ENCODE measurements at places on chromosomes 5 and 9.

DNA sequence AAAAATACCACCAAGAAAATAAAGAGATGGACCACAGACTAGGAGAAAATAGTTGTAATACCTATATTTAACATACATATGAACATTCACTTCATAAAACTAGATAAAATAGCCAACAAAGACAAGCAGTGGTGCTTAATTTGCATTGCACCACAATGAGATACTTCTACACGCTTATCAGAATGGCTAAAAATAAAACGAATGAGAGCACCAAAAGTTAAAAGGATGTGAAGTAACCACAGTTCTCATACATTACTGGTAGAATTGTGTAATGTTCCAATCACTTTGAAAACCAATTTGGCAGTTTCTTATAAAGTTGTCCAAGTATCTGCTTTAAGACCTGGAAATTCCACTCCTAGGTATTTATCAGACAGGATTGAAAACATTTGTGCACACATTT, 198.9 kb upstream of the SGCD start:
- DNase-seq, result no peak

GRCh38 chr9:38141746-38142591, 72.9 kb upstream of the SHB start:
- no peak for DNase-seq

GRCh38 chr5:154092356-154093141, 53.8 kb downstream of the MFAP3 start:
- no peak for DNase-seq

- DNase-seq, result no peak
Measured at GRCh38 chr5:30104872-30105596, 1088.5 kb upstream of the CDH6 start.

- DNase-seq, result no peak
Measured at GRCh38 chr5:173327084-173327947, 898 bp downstream of the STC2 start.

DNA sequence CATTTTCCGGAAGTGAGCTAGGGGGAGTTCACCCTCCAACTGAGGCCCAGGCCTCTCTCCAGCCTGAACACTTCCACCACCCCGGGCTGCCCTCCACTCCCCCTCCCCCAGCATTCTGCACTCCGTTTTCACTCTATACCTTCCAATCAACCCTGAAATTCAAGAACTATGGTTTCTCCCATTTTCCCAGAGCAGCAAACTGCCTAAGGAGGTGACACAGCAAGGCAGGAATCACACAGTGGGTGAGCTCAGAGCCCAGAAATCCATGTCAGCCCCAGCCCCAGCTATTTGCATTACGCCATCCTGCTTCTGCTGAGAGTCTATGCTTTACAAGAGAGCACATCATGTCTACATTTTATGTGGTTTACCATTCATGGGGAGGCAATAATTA, 11.9 kb downstream of the MSX2 start:
- no peak for DNase-seq

- DNase-seq, result no peak
Measured at GRCh38 chr5:61523073-61523472, 191.0 kb downstream of the ZSWIM6 start.

DNA sequence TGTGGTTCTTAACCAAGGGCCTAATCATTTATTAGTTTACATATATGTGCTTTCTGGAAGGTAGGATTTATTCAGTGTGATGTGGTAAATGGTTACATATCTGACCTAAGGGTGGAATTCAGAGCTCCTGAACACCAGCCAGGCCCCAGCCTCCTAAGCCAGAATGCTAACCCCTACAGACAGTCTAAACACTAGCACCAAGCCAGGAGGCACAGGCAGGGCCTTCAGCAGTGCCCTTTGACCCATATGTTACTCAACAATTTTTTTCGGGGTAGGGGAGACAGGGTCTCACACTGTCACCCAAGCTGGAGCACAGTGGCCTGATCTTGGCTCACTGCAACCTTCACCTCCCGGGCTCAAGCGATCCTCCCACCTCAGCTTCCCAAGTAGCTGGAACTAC, 40.3 kb downstream of the PRKACG start:
- DNase-seq, result no peak

GRCh38 chr9:34559624-34560455, 29.7 kb downstream of the CNTFR start:
- DNase-seq, result no peak

DNA sequence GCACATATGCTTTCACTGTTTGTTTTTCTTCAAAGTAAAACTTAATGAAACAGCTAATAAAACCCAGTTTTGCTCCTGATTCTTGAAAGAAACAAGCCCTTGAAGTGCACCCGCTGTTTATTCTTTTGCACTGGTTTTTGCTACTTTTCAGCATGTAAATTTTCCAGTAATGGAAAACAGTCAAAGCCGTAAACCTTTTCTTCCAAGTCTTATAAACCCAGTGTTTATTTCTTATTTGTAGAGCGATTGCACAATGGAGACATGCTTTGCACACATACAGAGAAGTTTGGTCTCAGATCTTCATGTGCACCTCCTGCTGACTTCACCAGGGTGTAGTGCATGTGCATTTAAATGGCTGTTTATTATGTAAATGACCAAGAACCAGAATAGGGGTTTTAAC, 51.8 kb downstream of the ATG10 start:
- no peak for DNase-seq

GRCh38 chr5:62283005-62283404, 23.0 kb upstream of the KIF2A start:
- no peak for DNase-seq

- peak; percentile 82 for DNase-seq
Measured at GRCh38 chr9:91734371-91734981, 215.6 kb downstream of the ROR2 start.

- peak; percentile 48 for DNase-seq
Measured at GRCh38 chr5:122077366-122078115, 518 bp downstream of the LOX start.

- no peak for DNase-seq
Measured at GRCh38 chr5:142915813-142916424, 145.7 kb downstream of the ARHGAP26 start.

DNA sequence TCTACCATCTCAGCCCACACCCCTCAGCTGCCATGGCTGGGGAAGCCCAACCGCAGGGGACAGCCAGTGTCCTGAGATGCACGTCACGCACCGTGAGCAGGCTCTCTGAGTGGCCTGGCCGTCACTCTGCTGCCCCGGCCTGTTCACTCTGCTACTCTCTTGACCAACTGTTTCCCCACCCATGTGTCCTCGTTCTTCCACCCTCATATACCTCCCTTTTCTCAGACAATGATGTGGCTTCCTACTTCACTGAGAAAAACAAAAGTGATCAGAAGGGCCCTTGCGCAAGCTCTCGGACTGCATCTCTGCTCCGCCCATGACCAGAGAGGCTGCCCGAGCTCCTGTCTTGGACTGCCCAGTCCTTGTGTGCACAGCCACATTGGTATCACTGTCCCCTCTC, 47.6 kb downstream of the OTULIN start:
- DNase-seq, result no peak

DNA sequence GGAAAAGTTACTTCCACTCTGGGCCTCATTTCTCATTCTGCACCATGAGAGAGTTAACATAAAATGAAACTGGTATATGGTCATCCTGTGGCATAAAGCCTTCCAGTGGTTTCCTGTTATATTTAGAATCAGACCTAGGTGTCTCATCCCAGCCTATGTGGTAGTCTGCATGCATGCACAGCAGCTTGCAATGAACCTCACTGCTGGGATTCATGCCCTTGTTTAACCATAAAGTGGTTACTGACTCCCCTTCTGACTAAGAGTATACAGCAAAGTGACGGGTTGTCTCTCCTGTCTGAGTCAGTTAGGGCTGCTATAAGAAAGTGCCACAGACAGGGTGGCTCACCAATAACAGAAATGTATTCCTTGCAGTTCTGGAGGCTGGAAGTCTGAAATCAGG, 14.7 kb upstream of the TDRD7 start:
- DNase-seq, result no peak

GRCh38 chr9:101706261-101706798, 32.1 kb downstream of the GRIN3A start:
- no peak for DNase-seq

DNA sequence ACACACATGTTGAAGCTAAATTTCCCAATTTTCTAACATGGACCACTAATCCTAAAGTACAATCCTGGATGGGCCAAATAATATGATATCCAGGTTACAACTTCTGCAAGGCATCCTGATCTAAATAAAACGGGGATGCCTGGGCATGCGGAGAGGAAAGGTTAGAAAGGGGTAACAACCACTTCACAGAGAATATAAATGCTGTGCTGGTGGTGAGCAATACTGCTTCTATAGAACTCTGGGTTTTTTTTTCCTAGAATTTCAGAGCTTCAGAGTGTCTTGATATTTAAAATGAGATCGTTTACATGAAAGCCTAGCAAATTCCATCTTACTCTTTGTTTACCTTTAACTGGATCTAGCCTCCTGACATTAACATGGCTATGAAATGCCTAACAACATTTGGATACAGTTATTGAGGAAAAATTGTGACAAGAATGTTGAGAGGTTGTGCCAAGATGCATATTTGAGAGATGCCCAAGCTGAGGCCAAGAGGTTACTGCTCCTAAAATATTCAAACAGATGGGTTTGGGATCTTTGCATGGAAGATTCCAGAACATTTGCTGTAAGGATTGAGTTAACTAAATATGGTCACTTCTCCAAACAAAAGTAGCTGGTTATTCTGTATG, 22.4 kb downstream of the TNFAIP8 start:
- DNase-seq, result no peak

GRCh38 chr5:67206461-67206860, 9.9 kb upstream of the CD180 start:
- no peak for DNase-seq

GRCh38 chr5:81768935-81769452, 18.1 kb upstream of the SSBP2 start:
- DNase-seq, result no peak

DNA sequence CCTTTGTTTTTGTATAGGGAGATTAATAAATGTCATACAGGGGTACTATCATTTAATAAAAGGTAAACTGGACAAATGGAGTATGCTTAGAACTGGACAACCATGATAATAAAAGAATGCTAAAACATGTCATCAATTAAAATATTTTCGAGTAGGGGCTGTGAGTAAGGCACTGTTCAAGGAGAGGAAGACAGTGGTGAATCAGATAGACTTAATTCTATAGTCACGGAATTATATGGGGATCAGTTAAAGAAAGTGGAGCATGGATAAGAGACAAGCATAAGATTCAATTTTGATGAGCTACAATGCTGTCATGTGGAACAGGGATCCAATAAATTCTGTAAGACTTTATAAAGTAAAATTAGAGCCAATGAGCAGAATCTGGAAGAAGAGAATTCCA, 104.5 kb downstream of the HMHB1 start:
- DNase-seq, result no peak

- no peak for DNase-seq
Measured at GRCh38 chr9:38442473-38443096, 18.3 kb upstream of the IGFBPL1 start.

GRCh38 chr5:52943285-52943684, 45.9 kb upstream of the ITGA2 start:
- no peak for DNase-seq

DNA sequence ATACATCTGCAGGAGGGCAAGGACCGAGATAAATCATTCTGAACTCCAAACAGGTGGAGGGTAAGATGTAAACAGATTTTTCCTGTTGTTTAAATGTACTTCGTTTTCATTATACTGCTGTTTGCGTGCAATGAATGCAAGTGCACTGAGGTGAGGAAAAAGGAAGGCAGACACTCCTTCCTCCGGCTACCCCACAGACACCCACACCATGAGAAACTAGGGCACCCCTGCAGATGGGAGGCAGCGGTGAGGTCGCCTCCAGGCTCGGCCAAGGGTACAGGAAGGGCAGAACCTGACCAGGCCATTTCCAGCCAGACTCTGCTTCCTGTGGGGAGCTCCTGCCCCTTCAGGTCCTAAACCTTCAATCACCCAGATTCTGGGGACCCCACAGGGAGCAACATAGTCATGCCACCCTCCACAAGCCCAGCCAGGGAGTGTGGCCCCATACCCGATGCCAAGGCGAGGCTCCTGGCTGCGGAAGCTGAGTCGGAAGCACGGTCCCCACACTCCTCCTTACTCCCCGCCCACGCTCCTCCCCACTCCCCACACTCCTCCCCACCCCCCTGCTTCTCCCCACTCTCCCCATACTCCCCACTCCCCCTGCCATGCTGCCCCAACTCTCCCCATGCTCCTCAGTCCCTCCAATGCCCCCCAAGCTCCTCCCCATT, 37.1 kb downstream of the VAV2 start:
- DNase-seq, result no peak

DNA sequence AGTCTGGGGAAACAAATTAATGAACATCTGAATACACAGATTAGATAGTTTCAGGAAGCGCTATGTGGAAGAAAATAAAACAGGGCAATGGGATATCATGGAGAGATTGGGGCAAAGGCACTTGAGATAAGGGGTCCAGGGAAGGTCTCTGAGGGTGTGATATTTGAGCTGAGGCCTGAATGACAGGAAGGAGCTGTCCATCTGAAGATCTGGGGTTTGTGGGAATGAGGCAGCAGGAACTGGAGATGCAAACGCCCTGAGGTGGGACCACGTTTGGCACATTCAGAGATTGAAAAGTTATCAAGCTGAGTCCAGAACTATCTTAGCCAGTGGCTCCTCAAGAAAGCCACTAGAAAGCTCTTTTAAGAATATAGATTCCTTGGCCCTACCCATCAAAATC, 8.7 kb upstream of the DAB2IP start:
- DNase-seq, result no peak

DNA sequence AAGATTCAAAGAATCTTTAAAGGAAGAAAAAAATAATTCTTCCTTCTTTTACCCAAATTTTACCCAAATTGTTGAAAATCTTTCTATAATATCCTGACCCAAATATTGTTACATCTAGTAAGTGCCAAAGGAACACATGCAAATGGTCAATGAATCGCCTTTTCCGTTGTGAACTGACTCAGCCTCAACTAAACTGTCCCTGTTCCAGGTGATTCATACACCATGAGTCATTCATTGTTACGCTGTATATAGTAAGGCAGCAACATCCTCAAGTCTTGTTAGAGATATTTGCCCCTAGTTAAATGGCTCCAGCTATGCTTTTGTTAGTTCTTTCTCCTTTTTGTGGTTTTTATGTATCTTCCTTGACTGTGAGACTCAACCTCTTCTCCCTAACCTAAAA, 9.7 kb downstream of the PTGER4 start:
- no peak for DNase-seq

- DNase-seq, result no peak
Measured at GRCh38 chr5:125269926-125270325, 523.5 kb upstream of the ZNF608 start.

DNA sequence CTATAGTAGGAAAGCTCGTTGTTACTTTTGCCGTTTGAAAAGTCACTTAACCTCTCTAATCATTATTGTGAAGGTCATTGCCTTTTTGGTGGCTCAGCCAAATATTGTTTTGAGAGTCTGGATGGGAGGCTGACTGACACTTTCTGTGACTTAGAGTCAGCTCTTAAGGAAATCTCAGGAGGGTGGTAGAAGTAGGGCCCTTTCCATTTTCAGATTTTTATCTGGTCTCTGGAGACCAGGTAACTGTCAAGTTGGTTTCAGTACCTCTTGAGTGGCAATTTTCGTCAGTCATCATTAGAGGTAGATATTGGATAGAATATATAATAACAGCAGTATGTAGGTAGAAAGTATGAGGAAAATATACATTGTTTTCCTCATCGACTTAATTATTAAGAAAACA, 23.3 kb downstream of the UGCG start:
- DNase-seq, result no peak

GRCh38 chr5:82386576-82386975, 108.4 kb upstream of the RPS23 start:
- DNase-seq, result no peak

- no peak for DNase-seq
Measured at GRCh38 chr5:92559781-92560180, 1021.2 kb downstream of the NR2F1-AS1 start.
